ENCODE measurements at places on chromosomes 6 and 20. TPM values are rescaled to one million over a fixed set of nuclear protein-coding genes. Genes with fewer than 3 reads are reported as not detected.

Gene C6orf163
- total RNA-seq = 4.5 TPM

- H3K4me1 ChIP-seq = peaks cover 4% of the 10 kb centered on the region
- H3K4me3 ChIP-seq = no peak overlapping the region
- peaks cover 46% of the 10 kb centered on the region for H3K27me3 ChIP-seq
- H3K36me3 ChIP-seq = no peaks in the 10 kb centered on the region
Observed at GRCh38 chr6:152948150-152948768, 34.6 kb downstream of the FBXO5 start.

- no peak overlapping the region for H3K4me3 ChIP-seq
- no peak for DNase-seq
- no peaks in the 10 kb centered on the region for H3K36me3 ChIP-seq
- no peaks in the 10 kb centered on the region for H3K4me1 ChIP-seq
- H3K27ac ChIP-seq = no peak overlapping the region
Observed at GRCh38 chr6:47709160-47709559, 10.8 kb downstream of the ADGRF4 start.

Gene AVP
- not detected for total RNA-seq

DNA sequence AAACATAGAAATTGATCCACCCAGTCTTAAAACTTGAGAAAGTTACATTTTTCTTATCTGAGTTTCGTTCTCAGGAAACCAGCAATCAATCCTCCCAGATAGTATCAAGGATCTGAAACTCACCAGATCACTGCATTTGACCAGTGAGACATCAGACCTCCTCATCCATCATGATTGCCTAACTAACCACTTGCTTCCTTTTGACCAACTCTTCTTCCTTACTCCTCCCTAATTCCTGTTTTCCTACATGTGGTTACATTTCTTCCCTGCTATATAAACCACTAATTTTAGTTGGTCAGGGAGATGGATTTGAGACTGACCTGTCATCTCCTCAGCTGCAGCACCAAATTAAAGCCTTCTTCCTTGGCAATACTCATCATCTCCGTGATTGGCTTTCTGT, 357.1 kb upstream of the POU3F2 start:
- H3K27me3 ChIP-seq = no peaks in the 10 kb centered on the region
- H3K36me3 ChIP-seq = peaks cover 7% of the 10 kb centered on the region
- DNase-seq = no peak

- H3K27me3 ChIP-seq = no peaks in the 10 kb centered on the region
- no peaks in the 10 kb centered on the region for H3K36me3 ChIP-seq
- H3K27ac ChIP-seq = no peak overlapping the region
- DNase-seq = no peak
- H3K4me1 ChIP-seq = peaks cover 2% of the 10 kb centered on the region
Observed at GRCh38 chr6:34496103-34496685, 30.3 kb downstream of the PACSIN1 start.

Gene PTCHD4
- 1.4 TPM for total RNA-seq

- H3K4me3 ChIP-seq = no peak overlapping the region
- no peaks in the 10 kb centered on the region for H3K36me3 ChIP-seq
- no peaks in the 10 kb centered on the region for H3K27me3 ChIP-seq
- no peak overlapping the region for H3K27ac ChIP-seq
- peaks cover 14% of the 10 kb centered on the region for H3K4me1 ChIP-seq
Observed at GRCh38 chr6:108673602-108674001, 112.9 kb downstream of the FOXO3 start.

- no peak for DNase-seq
- no peak overlapping the region for H3K27ac ChIP-seq
Observed at GRCh38 chr6:92715991-92716390, 703.4 kb downstream of the EPHA7 start.

- no peak overlapping the region for H3K27ac ChIP-seq
- peaks cover 29% of the 10 kb centered on the region for H3K4me1 ChIP-seq
- no peaks in the 10 kb centered on the region for H3K36me3 ChIP-seq
- peak overlapping the region; percentile 68 for H3K4me3 ChIP-seq
Observed at GRCh38 chr20:33653218-33653899, 8.8 kb upstream of the C20orf144 start.

DNA sequence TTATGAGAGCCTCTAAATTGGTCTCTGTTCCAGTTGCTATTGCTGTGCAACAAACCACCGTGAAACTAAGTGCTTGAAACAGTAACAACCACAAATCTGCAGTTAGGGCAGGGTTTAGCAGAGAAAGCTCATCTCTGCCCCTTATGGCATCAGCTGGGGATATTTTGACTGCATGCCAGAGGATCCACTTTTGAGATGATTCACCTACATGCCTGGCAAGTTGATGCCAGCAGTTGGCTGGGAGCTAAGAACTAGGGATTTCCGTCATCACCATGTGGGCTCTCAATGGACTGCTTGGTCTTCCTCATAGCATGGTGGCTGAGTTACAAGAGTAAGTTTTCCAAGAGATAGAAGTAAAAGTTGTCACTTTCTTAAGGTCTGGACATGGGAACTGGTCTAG, 35.1 kb downstream of the PLCB4 start:
- no peak for DNase-seq
- no peak overlapping the region for H3K27ac ChIP-seq
- no peaks in the 10 kb centered on the region for H3K36me3 ChIP-seq
